Activated naive CD4-positive, alpha-beta T cell treated with anti-CD3 and anti-CD28 coated beads, Interleukin-2, amount 50 U/mL, for 72 hours (primary cell): ENCODE measurements at places on chromosomes 7 and 10. TPM values are rescaled to one million over a fixed set of nuclear protein-coding genes. Genes with fewer than 3 reads are reported as not detected.
A peak's percentile ranks its signal among the peaks of the same experiment; 100 is the strongest.

The LIPF gene
- not detected for total RNA-seq

The PPRC1 gene
- total RNA-seq, result 59.1 TPM

The MGAM2 gene
- not detected for total RNA-seq

The UPK3B gene
- 1.6 TPM for total RNA-seq

The MMD2 gene
- total RNA-seq, result not detected

DNA sequence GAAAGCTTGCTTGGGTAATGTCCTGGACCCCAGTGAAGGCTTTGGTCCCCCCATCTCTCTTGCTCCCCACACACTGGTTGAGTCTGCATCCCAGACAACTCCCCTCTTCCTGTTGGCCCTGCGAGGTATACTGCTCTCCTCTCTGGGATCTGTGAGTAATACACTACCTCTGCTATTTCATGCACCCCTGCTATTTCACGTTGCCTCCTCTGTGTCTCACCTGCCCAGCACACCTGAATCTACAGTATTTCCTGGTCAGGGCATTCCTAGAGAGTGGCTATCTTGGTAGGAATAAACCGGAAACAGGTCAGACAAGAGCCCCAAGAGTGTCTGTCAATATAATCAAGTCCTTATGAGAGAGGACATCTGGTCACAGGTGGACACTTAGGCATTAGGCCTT is 114.3 kb upstream of the ODAD2 start:
- no peak for DNase-seq

The EPHA1 gene
- total RNA-seq, result 1.8 TPM

GRCh38 chr7:42138691-42139090 is 98.3 kb downstream of the GLI3 start:
- DNase-seq, result no peak

- DNase-seq, result no peak
These were observed 91.7 kb downstream of the PTPRE start for GRCh38 chr10:127998501-127999144.

- DNase-seq, result no peak
These were observed 50.3 kb downstream of the PALD1 start for GRCh38 chr10:70528741-70529362.

- no peak for DNase-seq
These were observed 28.1 kb downstream of the XPNPEP1 start for GRCh38 chr10:109895095-109895818.

GRCh38 chr7:106538638-106539037 is 122.3 kb downstream of the CCDC71L start:
- DNase-seq, result no peak

The CCDC7 gene
- 16.7 TPM for total RNA-seq

The MMRN2 gene
- total RNA-seq, result not detected

GRCh38 chr7:26404189-26404996 is 112.7 kb downstream of the SNX10 start:
- no peak for DNase-seq

DNA sequence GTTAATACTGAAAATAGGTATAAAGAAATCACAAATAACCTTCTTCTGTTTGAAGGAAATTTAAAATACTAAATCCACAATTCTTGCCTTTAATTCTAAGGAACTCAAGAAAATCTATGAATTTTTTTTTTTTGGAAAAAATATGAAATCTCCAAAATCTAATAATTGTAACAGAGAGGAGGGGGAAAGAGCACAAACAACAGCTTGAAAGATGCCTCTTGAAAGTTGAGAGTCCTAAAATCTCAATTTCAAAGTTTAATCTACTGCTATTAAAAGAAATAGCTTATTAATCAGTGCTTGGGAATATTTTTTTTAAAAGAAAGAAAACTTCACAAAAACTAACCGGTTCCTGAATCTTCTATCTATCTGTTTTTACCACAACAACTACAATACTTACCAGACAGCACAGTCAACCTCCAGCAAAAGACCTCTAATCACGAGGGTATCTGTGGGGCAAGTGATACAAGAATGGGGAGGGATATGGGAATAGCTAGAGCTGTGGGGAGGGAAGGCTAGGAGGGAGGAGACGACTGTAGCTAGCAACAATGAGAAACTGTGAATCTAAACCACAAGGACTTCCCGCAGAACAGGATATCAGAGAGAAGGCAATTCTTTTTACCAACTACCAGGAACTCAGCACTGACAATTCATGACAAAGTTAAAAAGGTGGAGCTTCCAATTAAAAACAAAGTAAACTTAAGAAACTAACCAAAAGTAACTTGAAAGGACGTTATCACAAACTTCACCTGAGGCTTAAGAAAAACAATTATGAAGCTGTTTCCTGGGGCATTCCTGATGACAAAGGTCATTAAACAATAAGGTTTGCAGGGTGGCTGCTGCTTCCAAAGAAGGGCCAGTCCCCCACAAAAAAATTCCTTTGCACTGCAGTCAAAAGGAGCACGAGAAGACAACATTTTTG is at the start of gene USP54:
Gene USP54 (minus strand): TSS at position 462 of the 919 bp plus-strand sequence. CDS start 15,684 bp downstream, outside the sequence.
- DNase-seq, result no peak

DNA sequence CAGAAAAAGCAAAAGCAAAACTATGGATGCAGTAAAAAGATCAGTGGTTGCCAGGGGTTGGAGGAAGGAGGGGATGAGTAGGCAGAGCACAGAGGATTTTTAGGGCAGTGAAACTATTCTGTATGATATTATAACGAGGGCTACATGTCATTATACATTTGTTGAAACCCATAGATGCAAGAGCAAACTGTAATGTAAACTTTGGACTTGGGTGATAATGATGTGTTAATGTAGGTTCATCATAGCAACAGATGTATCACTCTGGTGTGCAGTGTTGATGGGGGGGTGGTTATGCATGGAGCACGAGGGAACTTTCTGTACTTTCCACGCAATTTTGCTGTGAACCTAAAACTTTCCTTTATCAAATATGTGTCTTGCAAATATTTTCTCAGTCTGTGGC is 23.2 kb downstream of the SLK start:
- DNase-seq, result no peak

- no peak for DNase-seq
These were observed 164.3 kb downstream of the BTAF1 start for GRCh38 chr10:92087750-92088395.

- DNase-seq, result no peak
These were observed 78.8 kb downstream of the ELMO1 start for GRCh38 chr7:37369906-37370305.

GRCh38 chr10:97039538-97040247 is 146.1 kb downstream of the SLIT1 start:
- no peak for DNase-seq

GRCh38 chr10:99393683-99394082 is 36.7 kb downstream of the GOT1 start:
- no peak for DNase-seq

The GNGT1 gene
- total RNA-seq, result not detected

The A1CF gene
- total RNA-seq, result not detected

GRCh38 chr10:119253433-119254174 is 46.2 kb downstream of the GRK5 start:
- peak; percentile 40 for DNase-seq

The NPY gene
- total RNA-seq, result not detected

- DNase-seq, result no peak
These were observed 19.9 kb downstream of the TMEM72 start for GRCh38 chr10:44930904-44931620.

GRCh38 chr7:47042669-47043068 is 539.2 kb downstream of the TNS3 start:
- DNase-seq, result no peak

DNA sequence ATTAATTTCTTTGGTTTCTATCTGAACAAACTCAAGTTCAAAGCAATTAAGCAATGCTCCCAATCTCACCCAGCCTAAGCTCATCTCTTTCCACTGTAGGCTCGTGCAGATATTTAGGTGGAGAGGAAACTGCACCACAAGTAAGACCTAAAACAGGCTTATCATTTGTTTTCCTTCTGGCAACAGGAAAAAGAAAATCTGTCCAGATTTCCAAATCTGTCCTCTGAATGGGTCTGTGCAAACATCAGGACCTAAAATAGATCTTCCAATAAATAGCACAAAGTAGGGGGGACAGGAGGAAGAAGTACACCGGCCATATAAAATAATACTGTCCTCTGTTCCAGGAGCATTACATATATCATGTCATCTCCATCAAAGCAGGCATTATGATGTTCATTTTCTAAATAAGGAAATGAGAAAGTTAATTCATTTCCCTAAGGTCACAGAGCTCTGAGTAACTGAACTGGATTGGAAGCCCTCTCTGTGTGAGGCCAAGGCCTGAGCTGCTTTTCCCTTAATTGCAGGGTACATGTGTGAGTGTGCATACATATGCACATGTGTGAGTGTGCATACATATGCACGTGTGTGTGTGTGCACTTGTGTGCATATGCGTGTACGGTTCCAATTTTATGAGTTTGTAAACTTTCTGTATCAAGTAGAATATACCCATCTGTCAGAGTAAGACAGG is 92.8 kb upstream of the PARD3 start:
- DNase-seq, result no peak

GRCh38 chr10:72567889-72568640 is 57.8 kb downstream of the MICU1 start:
- no peak for DNase-seq

GRCh38 chr7:15288741-15289140 is 273.1 kb downstream of the AGMO start:
- no peak for DNase-seq

GRCh38 chr10:70619271-70620019 is 16.9 kb upstream of the PRF1 start:
- DNase-seq, result no peak

DNA sequence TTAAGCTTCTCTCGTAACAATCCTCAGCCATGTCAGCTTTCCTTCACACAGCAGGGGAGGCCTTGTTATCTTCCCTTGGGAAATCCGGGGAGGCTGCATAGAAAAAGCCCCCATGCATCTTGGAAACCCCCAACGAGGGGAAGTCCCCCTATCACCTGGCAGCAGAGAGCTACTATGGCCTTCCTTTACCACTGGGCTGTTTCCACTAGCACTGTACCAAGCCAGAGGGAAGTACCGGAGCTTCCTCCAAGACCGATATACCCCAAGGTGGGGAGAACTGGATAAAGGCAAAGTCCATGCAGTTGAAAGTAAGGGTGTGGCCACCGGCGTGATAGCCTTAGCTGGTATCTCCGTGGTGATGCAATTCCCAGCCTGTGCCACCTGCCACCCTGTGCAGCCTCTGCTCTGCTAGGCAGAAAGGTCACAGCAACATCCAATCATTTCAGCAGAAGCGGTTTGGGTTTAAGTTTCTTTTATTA is 4.4 kb upstream of the CLIP2 start:
- no peak for DNase-seq

The VIPR2 gene
- total RNA-seq, result 0.55 TPM

The MYL10 gene
- total RNA-seq, result not detected

DNA sequence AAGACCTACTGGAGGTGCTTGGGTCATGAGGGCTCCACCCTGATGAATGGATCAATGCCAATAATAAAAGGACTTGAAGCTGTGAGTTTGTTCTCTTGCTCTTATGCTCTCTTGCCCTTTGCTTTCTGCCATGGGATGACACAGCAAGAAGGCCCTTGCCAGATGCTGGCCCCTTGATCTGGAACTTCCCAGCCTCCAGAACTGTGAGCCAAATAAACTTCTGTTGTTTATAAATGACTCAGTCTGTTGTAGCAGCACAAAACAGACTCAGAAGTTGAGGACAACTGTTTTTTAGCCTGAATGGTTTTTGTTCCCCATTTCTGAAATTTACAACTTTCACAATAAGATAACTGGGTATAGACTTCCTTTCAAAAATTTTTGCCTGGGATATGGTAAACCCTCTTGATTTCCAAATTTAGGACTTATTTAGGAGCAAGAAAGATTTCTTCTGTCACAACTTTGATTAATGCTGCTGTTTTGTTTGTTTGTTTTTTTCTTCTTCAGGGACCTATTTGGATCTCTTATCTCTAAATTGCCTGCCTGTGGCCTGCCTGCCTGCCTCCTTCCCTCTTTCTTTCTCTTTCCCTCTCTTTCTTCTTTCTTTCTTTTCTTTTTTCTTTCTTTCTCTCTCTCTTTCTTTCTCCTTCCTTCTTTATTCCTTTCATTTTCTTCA is 12.1 kb downstream of the ENTPD1 start:
- no peak for DNase-seq

The TCERG1L gene
- 0.68 TPM for total RNA-seq

The BTAF1 gene
- total RNA-seq, result 74.2 TPM

The ZNF273 gene
- 13.4 TPM for total RNA-seq

- DNase-seq, result no peak
These were observed 61.8 kb upstream of the A1CF start for GRCh38 chr10:50946991-50947781.

DNA sequence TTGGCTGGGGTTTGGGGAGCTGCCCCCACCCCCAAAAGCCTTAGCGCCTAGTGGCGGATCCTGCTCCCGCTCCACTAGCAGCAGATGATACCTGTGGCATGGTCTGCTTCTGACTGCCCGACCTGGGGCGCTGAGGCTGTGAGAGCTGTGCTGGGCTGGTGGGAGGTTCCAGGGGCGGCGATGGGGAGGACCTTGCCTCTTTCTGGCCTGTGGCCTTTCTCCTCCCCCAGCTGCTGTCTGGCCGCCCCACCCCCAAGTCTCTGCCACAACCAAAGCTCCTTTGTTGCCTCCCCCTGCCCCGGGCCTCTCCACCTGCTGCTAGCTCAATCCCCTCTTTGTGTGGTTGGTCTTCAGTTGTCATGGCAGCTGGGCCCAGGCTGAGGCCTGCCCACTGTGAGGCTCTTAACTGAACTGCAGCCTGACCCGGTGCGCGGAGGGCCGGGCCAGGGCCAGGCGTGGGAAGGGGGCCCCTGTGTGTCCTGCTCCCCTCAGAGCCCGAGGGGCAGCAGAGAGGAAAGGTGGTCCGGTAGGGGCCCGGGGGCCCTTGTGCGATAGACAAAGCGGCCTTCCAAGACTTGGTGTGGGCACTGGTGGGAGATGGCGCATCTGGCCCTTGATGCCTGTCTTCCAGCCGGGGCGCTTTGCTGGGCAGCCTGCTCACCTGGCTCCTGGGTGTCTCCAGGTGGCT is 4.7 kb downstream of the ZNF775 start:
- peak; percentile 41 for DNase-seq
